ENCODE measurements at places on chromosomes 11 and 22.

DNA sequence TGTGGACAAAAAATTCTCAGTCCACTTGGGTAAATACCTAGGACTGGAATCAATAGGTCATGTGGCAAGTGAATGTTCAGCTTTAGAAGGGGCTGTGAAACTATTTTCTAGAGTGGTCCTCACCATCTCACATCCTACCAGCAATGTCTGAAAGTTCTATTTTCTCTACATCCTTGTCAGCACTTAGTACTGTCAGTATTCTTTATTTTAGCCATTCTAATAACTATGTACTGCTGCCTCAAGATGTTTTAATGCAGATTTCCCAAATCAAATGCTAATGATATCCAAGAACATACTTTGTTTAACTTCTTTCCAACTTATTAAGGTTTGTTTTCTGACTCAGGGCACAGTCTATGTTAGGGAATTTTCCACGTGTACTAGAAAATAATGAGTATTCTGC, 317.0 kb downstream of the BRD1 start:
- DNase-seq = no peak

GRCh38 chr11:12281571-12282478, 95.5 kb upstream of the PARVA start:
- peak; percentile 68 for DNase-seq

GRCh38 chr22:29128891-29129807, 56.3 kb downstream of the KREMEN1 start:
- no peak for DNase-seq

DNA sequence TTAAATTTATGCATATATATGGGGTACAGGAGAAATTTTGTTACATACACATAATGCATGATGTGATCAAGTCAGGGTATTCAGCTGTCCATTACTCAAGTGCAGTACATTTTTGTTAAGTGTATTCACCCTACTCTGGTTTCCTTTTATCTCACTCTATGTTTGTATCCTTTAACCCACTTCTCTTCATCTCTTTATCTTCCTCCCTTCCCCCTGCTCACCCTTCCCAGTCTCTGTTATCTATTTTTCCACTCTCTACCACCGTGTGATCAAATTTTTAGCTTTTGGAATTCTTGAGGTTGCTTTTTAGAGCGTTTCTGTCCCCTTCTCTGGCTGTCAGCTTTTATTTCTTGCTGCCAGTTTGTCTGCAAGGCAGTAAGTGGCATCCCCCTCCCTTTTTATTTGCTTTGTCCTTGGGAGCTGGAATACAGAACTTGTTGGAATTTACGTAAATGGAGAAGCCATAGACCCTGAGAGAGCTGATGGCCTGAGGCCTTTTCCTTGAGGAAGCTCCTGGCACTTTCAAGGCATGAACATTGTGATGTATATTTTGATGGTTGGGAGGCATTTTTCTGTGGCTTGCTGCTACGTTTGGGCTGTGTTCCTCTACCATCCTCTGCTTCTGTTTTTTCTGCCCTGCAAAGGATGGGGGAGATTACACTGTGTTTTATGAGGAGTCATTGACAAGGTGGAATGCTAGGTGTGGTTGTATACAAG, 148.6 kb downstream of the LDLRAD3 start:
- DNase-seq = no peak

DNA sequence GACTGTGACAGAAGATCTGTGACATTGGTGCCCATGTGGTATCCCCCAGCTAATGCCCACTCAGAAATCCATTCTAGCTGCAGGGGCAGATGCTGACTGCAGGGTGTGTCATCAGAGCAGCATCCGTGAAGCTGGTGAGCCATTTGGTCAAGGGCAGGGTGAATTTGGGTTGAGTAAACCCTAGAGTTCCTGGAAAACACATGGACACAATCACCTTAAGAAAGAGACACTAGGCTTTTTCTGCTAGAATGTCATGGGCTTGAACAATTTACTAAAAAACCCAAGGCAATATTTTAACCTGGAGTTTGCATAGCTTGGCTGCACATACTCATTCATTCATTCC, 100.0 kb downstream of the ADAMTS15 start:
- DNase-seq = no peak

DNA sequence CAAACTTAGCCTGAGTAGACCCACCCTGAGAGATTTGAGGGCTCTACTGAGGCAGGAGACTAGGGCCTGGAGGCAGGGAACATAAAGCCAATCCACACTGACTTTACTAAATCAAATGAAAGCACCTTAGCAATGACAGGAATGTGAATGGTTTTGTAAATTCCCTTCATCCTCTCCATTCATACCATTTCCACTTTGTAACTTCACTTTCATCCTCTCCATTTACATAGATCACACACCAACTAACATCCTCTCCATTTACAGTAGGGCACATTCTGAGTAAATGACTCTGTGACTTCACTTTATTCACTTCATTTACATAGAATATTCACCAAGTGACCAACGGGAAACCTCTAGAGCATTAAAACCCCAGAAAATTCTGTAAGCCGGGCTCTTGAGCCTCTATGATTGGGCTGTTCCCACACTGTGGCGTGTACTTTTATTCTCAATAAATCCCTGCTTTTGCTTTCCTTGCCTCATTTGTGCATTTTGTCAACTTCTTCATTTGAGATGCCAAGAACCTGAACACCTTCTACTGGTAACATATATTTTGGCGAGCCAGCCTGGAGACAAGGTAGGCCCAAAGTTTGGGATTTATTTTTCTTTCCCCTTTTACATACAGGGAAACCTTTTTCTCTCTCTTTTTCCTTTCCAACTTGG, 82.9 kb downstream of the PIWIL4 start:
- no peak for DNase-seq

GRCh38 chr11:12079726-12080556, 30.4 kb upstream of the MICAL2 start:
- DNase-seq = no peak

- no peak for DNase-seq
These were observed 33.1 kb downstream of the SLC5A1 start for GRCh38 chr22:32075997-32076760.

GRCh38 chr11:100501450-100501849, 185.6 kb upstream of the ARHGAP42 start:
- no peak for DNase-seq

DNA sequence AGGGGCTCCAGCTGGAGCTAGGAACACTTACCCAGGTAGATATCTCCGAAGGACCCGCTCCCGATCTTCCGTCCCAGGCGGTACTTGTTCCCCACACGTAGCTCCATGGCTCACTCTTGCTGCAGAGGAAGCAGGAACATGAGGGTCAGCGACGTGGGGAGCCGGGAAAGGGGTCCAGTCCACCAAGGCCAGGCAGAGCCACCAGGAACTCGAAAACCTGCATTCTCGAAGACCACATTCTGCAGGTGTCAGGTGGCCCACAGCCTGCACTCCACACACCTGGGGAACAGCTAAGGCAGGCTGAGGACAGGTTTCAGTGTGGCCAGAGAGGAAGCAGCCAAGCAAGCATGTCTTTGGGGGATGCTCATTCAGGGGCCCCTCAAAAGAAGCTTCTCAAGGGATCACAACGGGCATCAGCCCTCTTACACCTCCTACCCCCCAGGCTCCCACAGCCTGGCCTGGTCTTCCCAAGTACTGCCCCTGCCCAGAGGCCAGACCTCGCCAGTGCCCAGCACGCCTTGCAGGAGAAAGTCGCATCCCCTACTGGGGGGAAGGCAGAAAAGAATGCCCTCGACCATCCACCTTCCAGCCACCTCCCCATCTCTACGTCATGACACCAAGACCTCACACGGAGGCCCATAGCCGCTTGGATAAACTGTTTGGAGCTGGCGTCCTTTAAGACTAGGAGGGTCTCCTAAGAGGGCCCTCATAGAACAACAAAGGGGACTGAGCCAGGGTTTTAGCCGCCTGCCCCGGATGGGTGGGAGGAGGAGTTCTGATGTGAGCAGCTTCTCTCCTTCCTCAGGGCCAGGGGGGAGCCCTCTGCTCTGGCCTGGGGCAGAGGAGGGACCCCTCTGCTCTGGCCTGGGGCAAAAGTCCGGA, 2.9 kb downstream of the CSNK1E start:
- DNase-seq = no peak

GRCh38 chr11:1160231-1161101, 2.7 kb downstream of the MUC5AC start:
- DNase-seq = peak; percentile 6

- no peak for DNase-seq
These were observed 17.1 kb upstream of the NXPE4 start for GRCh38 chr11:114612686-114613085.

DNA sequence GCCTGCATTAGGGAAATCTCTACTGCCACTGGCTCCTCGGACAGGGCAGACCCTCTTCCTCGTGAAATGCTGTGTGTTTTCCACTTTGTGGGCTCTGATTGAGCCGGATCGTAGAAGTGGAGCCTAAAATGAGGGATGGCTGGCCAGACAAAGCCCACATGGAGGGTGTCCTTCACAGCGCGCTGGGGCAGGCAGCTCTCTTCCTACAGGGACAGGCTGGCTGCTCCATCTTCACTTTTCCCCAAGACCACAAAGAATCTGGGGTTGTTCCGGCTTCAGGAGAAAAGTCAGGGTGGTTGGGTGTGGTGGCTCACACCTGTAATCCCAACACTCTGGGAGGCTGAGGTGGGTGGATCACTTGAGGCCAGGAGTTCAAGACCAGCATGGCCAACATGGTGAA, 94.9 kb downstream of the MORC2 start:
- DNase-seq = no peak

DNA sequence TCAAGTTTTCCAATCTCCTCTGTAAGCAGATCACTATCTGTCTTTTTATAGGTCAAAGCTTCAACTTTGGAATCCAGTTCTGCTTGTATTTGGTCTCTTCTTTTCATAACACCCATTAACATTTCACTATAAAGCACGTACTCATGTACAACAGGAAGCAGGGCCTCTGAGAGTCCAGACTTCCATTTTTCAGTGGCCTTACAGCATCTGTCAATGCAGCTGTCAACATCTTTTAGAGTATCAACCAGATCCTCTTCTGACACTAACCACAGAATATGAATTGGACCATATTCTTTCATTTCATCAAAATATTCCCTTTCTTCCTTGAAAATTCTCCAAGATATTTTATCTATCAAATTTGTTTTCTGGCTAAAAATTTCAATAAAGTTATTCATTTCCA, 24.7 kb upstream of the SLN start:
- DNase-seq = no peak

- no peak for DNase-seq
These were observed 68.1 kb downstream of the CSTPP1 start for GRCh38 chr11:47004595-47005033.

DNA sequence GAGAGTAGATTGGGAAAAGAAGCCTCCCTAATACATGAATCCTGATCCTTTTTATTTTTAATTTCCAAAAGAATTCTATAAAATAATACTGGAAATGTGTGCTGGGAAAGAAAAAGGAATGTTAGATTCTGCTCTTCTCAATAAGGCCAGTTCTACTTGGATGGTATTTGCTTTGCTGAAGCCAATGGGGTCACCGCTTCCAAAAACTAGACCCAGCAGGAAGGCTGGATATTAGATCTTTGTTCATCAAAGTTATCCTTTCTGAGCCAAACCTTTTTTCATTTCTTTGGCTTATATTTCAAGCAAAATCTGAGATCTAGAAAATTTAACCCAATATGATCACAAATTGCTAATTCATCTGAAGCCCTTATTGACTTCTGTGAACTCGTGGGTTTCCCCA, 41.4 kb downstream of the SCUBE2 start:
- no peak for DNase-seq

Measured in activated CD4-positive, alpha-beta T cell treated with anti-CD3 and anti-CD28 coated beads for 1 hour (primary cell).